ENCODE measurements at places on chromosomes 12 and 14.

- DNase-seq: no peak
Observed at GRCh38 chr12:20653871-20654270, 41.3 kb upstream of the SLCO1C1 start.

DNA sequence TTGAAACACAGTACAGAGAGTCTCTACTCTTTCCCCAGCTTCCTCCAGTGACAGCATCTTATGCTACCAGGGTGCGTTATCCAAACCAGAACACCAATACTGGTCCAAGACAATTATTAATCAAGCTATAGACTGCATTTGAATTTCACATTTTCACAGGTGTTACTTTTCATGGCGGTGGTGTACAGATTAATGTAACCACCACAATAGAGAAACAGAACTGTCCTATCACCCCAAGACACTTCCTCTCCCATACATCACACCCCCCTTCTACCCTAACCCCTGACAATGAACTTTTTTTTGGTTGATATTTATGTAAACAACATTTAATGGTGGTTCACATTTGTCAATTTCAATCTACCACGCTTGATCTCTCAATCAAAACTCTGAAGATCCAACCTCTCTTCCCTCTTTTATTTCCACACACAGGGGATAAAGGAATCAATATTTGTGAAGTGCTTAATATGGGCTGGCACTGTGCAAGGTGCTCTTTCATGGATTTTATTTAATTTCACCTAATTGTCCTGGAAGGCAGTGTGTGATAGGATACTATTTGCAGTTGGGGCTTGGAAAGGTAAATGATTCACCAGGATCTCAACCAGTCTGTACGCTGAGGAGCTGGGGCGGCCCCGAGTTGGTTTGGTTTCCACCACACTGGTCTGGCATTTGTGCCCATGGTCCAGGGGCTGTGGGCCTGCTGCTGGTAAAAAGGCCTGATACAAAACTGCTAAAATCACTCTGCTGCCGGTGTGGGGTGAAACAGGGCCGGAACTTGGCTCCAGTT is 54.6 kb upstream of the DICER1 start:
- DNase-seq: no peak

GRCh38 chr14:21072031-21072473 is 1.9 kb downstream of the ARHGEF40 start:
- DNase-seq: no peak

GRCh38 chr14:49905989-49906388 is 13.1 kb downstream of the ARF6 start:
- no peak for DNase-seq

DNA sequence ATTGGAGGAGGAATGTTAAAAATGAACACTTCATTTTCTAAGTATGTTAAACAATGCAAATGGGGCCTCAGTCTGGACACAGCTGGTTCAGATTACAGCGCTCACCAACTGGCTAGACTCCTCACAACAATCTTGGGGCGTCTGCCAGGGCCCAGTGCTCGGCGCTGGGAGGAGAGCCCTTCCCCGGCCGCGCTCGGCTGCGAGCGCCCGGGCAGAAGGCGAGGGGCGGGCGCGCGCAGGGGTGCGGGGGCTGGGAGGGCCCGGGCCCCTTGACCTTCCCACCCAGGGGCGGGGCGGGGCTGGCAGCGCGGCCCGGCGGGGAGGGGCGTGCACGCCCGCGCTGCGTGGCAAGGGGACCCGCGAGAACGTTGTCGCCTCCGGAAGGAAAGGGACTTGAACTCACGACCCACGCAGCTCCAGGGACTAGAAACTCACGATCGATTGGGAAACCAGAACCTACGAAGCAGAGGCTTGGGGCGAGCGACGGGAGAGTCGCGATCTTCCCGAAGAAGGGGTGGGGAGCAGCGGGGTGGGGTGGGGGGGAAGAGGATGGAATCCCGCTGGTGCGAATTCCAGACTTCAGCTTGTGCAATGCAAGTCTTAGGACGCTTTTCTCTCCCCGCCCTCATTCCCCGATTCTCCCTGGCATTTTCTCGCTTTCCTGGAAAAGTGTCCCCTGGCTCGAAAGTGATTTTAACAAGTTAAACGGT is at the start of gene FBLN5:
Gene FBLN5 (minus strand): TSS at position 220 of the 710 bp plus-strand sequence. CDS start 465 bp downstream, outside the sequence.
- no peak for DNase-seq
